ENCODE measurements at places on chromosomes 13 and 19.

DNA sequence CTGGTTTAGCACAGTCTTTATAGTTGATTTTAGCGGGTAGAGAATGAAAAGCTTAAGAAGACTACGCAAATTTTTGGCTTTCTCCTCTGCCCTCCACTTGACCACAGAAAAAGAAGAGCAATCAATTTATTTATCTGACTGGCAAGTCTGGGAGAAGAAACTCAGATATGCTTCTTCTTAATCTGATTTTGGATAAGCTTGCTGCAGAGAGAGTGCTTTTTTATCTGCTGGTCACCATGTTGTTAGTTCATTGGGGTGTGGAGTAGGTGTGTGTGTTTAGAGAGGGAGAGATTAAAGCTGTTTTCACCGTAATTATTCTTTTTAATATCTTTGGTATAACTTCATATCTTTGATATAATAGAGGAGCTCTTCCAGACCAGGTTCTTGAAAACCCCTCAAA lies 471.4 kb upstream of the SLC10A2 start:
- DNase-seq = no peak

- DNase-seq = peak; percentile 10
Measured at GRCh38 chr19:2016041-2016807, 710 bp upstream of the BTBD2 start.

DNA sequence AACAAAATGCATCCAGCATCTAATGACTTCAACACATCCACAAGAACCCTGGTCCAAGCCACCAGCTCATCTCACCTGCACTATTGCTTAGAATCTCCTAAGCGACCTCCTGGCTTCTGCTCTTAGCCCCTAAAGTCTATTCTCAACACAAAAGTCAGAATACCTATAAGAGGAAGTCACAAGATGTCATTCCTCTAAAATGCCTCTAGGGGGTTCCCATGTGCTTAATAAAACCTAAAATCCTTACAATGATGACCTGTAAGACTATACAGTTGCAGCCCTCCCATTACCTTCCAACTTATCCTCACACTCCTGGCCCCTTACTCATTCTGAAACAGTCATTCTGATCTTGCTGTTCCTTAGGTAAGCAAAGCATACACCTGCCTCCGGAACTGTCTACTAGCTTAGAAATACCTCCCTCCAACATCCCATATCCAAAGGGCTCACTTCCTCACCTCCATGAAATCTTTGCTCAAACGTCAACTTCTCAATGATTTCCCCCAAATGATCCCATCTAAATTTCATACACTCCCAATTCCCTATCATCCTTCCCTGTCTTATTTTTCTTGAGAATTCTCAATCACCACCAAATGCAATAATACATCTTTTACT lies 10.0 kb downstream of the ATP7B start:
- peak; percentile 37 for DNase-seq

GRCh38 chr19:40143612-40144011 lies 47.6 kb upstream of the MAP3K10 start:
- no peak for DNase-seq

- no peak for DNase-seq
Measured at GRCh38 chr19:30535011-30535410, 162.8 kb downstream of the ZNF536 start.
